Kidney (tissue), 22 donors: ENCODE measurements at places on chromosomes 11 and 22. TPM values are rescaled to one million over a fixed set of nuclear protein-coding genes. Genes with fewer than 3 reads are reported as not detected.

- DNase-seq: no peak
- no peaks in the 10 kb centered on the region for H3K36me3 ChIP-seq
- H3K27ac ChIP-seq: peak overlapping the region; percentile 99
- peak overlapping the region; percentile 52 for H3K4me3 ChIP-seq
Measured at GRCh38 chr11:73141031-73141308, 1.1 kb downstream of the FCHSD2 start.

Gene CST6
- polyA plus RNA-seq: 1.2 TPM

DNA sequence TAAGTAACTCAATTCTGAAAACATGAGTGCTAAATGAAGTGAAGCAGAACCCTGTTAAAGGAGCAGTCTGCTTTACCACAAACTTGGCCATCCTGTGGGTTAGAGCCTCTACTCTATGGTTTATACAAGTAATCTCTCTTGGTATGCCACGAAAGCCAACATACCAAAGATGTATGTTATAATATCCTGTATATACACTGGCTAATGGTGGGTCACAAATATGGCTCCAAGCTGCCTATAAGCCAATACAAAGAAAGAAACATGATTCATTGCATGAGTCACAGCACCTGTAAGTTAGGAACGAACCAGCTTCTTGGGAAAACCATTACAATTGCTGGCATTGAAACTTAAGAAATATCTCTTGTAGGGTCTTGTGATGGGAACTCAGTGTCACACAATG, 16.1 kb downstream of the XRRA1 start:
- H3K4me1 ChIP-seq: no peaks in the 10 kb centered on the region
- H3K36me3 ChIP-seq: peaks cover 12% of the 10 kb centered on the region

GRCh38 chr11:60169264-60169915, 13.5 kb downstream of the MS4A6A start:
- H3K27ac ChIP-seq: no peak overlapping the region
- H3K4me3 ChIP-seq: no peak overlapping the region
- no peaks in the 10 kb centered on the region for H3K36me3 ChIP-seq
- no peaks in the 10 kb centered on the region for H3K27me3 ChIP-seq
- H3K4me1 ChIP-seq: no peaks in the 10 kb centered on the region

Gene LRRC75B
- polyA plus RNA-seq: 23.4 TPM

- H3K4me3 ChIP-seq: no peak overlapping the region
- no peak for DNase-seq
- H3K27me3 ChIP-seq: no peaks in the 10 kb centered on the region
- H3K4me1 ChIP-seq: no peaks in the 10 kb centered on the region
- no peak overlapping the region for H3K27ac ChIP-seq
- no peaks in the 10 kb centered on the region for H3K36me3 ChIP-seq
Measured at GRCh38 chr22:34210301-34210700, 290.0 kb upstream of the LARGE1 start.

Gene NXPE4
- polyA plus RNA-seq: 0.34 TPM

GRCh38 chr11:86914865-86915519, 40.2 kb downstream of the FZD4 start:
- no peaks in the 10 kb centered on the region for H3K27me3 ChIP-seq
- H3K4me3 ChIP-seq: no peak overlapping the region
- DNase-seq: peak; percentile 30
- H3K4me1 ChIP-seq: peaks cover 2% of the 10 kb centered on the region
- no peaks in the 10 kb centered on the region for H3K36me3 ChIP-seq

DNA sequence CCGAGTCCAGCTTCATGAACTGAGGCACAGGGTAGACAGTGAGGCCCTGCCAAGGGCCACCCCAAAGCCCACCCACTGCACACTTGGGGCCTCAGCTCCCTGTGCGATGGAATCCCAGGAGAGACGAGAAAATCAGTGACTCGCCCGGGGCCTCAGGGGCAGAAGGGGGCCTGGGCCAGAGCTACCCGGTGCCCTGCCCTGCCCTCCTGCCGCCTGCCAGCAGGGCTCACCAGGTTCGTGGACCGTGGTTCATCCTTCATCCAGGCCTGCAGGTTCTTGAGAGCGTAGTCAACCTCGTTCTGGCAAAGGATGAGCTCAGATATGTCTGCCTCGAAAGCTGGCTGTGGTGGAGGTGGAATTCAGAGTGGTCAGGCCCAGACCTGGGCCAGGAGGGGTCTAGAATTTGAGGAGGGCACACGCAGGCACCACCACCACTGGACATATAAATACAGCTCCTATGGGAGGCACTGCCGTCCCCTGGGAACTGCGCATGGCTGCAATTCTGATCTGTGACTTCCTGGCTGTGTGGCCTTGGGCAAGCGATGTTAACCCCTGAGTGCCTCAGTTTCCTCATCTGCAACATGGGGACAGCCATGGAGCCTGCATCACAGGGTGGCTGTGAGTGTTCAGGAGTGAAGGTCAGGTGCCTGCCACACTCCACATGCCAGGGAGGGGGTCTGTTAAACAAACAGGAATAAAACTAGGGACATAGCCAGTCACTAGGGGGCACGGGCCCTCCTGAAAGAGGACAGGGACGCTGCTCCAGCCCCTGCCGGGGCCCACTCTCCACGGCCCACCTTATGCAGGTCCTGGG, 7.5 kb downstream of the ALDH3B2 start:
- H3K36me3 ChIP-seq: no peaks in the 10 kb centered on the region
- H3K4me3 ChIP-seq: no peak overlapping the region
- no peak overlapping the region for H3K27ac ChIP-seq
- no peaks in the 10 kb centered on the region for H3K27me3 ChIP-seq

DNA sequence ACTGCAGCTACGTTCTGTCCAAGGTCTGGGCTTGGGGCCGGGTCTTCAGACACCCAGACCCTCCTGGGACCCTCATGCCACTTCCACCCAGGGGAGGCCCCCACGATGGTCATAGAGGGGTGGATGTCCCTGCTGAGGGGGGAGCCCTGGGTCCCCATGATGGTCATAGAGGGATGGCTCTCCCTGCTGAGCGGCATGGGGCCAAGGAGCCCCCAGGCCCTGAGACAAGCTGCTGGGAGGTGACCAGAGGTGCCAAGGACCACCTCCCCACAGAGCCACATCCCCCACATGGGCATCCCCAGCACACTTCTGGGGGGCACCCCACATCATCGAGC, 7.2 kb downstream of the MUC5B start:
- H3K4me1 ChIP-seq: no peaks in the 10 kb centered on the region
- no peak overlapping the region for H3K4me3 ChIP-seq
- no peak overlapping the region for H3K27ac ChIP-seq
- no peaks in the 10 kb centered on the region for H3K27me3 ChIP-seq
- peak; percentile 59 for DNase-seq

- no peak overlapping the region for H3K27ac ChIP-seq
- no peaks in the 10 kb centered on the region for H3K36me3 ChIP-seq
- no peaks in the 10 kb centered on the region for H3K4me1 ChIP-seq
- peak; percentile 20 for DNase-seq
Measured at GRCh38 chr11:71325418-71326327, 73.3 kb upstream of the SHANK2 start.

Gene OR2D2
- not detected for polyA plus RNA-seq

- no peak overlapping the region for H3K4me3 ChIP-seq
- H3K4me1 ChIP-seq: peaks cover 8% of the 10 kb centered on the region
- no peaks in the 10 kb centered on the region for H3K36me3 ChIP-seq
- no peaks in the 10 kb centered on the region for H3K27me3 ChIP-seq
- H3K27ac ChIP-seq: no peak overlapping the region
Measured at GRCh38 chr11:15764326-15764725, 592.0 kb downstream of the SOX6 start.

Gene OR56A1
- polyA plus RNA-seq: not detected

- DNase-seq: peak; percentile 65
- no peak overlapping the region for H3K4me3 ChIP-seq
- H3K27ac ChIP-seq: no peak overlapping the region
- H3K4me1 ChIP-seq: no peaks in the 10 kb centered on the region
Measured at GRCh38 chr22:48320683-48321451, 1506.8 kb downstream of the BRD1 start.
